Germinal center (tissue), 1 donor: ENCODE measurements at places on chromosomes 4 and X.
A peak's percentile ranks its signal among the peaks of the same experiment; 100 is the strongest.

GRCh38 chrX:64977830-64978229, 1.6 kb upstream of the ZC4H2 start:
- no peak for DNase-seq

DNA sequence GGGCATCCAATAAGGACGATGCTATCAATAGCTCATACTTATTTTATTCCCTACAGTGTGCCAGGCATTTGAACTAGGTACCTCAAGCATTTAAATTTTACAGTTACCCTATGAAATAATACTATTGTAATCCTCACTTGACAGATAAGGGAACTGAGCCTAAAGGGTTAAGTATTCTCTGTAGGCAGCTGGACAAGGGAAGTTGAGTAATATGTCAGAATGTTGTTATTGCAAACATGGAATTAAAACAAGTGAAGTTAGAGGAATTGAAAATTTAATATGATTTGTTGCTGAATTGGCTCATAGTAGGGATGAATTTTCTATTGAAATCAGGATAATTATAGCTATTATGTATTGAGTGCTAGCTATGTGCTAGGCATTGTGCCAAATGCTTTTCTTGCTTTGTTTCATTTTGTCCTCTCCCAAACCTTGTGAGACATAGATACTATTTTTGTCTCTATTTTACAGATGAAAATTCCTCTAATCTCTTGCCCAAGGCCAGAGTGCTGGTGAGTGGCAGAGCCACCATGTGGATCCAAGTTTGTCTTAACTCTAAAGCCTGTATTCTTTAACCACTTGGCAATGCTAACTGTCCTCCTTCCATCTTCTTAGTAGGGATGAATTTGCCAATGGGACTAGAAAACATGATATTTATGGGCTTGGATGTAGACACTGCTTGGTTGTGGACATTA, 58.1 kb downstream of the TMEM164 start:
- DNase-seq, result no peak

GRCh38 chrX:51421972-51422597, 74.3 kb downstream of the NUDT11 start:
- DNase-seq, result no peak

- DNase-seq, result no peak
These were observed at the start of gene CXCL6 for GRCh38 chr4:73836373-73837279. Gene CXCL6 (plus strand): TSS chr4:73836678. CDS start chr4:73836751, 73 bp downstream.

GRCh38 chrX:20529301-20529700, 262.6 kb upstream of the RPS6KA3 start:
- no peak for DNase-seq

GRCh38 chr4:13922873-13923645, 295.5 kb upstream of the BOD1L1 start:
- no peak for DNase-seq

- no peak for DNase-seq
These were observed 209.0 kb downstream of the HS6ST2 start for GRCh38 chrX:132749406-132749805.

DNA sequence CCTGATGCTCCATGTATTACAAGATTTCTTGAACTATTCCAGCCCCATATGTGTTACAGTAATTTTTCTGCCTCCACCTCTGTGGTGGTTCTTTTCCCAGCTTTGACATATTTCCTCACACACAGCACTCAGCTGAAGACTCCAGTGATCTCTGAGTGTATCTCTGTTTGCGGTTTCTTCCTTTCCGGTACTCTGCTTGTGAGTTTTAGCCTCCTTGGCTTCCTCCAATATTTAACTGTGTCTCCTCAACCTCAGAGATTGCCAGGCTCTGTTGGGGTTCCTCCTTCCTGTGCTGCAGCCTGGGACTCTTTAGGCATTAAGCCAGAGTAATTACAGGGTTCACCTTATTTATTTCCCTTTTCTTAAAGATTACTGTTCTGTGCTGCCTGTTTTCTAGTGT, 73.2 kb downstream of the NFKB1 start:
- DNase-seq, result no peak

DNA sequence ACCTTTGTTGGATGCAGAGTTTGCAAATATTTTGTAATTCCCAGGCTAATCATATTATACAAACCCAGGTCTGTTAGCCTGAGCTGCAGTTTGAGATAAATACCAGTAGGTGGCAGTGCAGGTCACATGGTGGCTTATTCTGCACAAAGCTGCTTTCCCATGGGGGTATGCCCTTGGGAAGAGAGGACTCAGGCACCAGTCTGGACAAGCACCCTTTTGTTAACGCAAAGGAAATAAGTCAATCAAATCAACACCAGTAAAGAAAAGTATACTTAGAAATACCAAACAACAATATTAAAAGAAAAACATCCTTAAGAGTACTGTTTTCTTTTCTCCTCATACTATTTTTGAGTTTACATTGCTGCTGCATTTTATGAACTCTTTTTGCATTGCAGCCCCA, 389.0 kb upstream of the ZFP42 start:
- peak; percentile 9 for DNase-seq

DNA sequence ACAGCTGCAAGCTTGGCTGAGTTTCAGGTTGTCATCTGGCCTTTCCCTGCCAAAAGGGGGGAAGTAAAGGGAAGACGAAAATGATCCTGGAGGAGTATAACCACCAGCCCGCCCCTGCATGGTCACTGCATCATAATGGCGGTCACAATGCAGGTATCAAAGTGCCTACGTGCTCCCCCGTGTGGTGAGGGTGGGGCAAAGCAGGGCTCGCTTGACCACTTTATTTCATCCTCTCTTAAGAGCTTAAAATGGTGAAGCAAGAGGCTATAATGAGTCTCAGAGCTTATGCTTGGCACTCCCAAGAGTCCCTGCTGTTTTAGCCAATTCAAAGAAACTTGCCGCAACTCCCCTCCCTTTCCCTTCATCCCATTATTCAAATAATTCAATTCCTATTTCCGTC, 105.6 kb downstream of the APOOL start:
- DNase-seq, result peak; percentile 4

- no peak for DNase-seq
These were observed 6.6 kb downstream of the TLL1 start for GRCh38 chr4:165879641-165880040.

- DNase-seq, result no peak
These were observed 175.8 kb downstream of the PPP1R2C start for GRCh38 chrX:42602136-42602535.

GRCh38 chrX:93711076-93711475, 37.1 kb downstream of the FAM133A start:
- DNase-seq, result no peak

DNA sequence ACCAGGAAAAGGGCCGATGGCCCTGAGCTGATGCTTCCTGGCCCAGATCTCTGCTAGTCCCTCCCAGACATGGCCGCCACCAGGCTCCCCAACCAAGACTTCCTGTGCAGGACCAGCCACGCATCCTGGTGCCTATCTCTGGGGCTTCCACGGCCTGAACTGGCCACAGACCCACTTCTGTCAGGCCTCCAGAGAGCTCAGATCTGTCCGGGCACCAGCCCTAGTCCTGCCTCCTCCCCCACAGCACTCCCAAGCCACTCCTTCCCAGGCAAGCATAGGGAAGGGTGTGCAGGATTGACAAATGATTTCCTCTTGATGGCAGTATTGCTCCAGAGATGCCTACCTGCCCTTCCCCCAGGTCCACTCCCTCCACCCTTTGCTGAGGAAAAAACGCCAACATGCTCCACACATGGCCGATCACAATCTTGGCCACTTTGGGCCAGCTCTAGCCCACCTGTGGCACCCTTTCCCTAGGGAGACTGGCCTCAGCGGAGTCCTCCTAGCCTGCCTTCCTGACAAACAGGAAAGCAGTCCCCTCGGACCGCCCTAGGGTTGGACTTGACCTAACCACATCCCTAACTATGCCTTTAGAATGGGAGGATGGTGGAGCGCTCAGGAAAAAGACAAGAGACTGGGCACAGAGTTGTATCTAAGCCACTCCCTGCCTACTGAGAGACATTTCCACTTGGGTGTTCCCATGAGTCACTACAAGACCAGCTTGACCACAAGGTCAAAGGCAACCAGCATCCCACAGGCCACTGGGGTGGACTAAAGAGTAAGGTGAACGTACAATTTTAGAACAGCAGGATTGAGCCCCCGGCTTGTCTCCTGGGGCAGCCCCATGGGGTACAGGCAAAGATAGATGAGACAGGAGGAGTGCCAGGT, 277.5 kb upstream of the AGTR2 start:
- peak; percentile 40 for DNase-seq

DNA sequence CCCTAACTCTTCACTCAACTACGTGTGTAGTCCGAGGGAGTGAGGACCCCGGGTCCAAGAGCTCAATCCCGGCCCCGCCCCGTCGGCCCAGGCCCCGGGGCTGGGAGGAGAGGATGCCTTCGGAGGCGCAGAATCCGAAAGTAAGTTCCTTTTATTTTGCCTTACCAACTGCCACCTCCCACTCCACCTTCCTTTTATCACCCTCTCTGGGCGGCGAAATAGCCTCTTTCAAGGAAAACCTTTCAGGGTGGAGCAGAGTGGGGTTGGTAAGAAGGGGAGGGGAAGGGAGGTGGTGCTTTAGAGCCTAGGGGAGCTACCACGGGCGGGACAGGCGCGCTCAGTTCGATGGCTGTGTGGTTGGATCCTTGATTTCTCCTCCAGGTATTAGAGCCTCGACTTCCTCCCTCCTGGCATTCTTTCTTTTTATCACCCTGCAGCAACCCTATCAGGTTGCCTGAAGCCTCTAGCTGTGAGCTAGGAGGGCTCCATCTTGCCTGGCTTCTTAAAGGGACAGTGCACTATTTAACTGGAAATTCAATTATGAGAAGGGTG, 191.2 kb downstream of the RRAGB start:
- DNase-seq, result peak; percentile 22

GRCh38 chr4:140789759-140790158, 33.6 kb upstream of the TBC1D9 start:
- DNase-seq, result peak; percentile 19

- DNase-seq, result no peak
These were observed 544.0 kb upstream of the AMOT start for GRCh38 chrX:113384628-113385027.

DNA sequence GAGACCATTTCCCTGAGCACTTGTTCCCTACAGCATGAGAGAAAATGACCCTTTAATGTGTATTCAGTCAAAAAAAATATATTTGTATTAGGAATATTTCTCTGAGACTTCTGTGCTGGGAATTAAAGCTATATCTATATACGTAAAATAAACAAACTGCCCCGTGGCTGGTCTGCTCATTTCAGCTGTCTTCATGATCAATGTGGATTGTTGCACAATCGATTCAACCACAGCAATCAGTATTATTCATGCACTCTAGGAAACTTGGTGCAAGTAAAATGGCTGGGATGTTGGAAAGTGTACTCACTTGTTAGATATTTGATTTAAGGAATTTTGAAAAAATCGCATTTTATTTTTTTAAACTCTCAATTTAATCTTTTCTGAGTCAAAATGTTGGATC, 307.9 kb upstream of the ZFP42 start:
- no peak for DNase-seq

GRCh38 chr4:181427076-181427475, 816.1 kb upstream of the TENM3 start:
- DNase-seq, result no peak

- DNase-seq, result no peak
These were observed 16.5 kb downstream of the CYBB start for GRCh38 chrX:37796310-37796709.

GRCh38 chr4:70703619-70704214, 15.4 kb downstream of the UTP3 start:
- DNase-seq, result no peak

- DNase-seq, result no peak
These were observed 16.5 kb upstream of the FGFR3 start for GRCh38 chr4:1776521-1777161.

DNA sequence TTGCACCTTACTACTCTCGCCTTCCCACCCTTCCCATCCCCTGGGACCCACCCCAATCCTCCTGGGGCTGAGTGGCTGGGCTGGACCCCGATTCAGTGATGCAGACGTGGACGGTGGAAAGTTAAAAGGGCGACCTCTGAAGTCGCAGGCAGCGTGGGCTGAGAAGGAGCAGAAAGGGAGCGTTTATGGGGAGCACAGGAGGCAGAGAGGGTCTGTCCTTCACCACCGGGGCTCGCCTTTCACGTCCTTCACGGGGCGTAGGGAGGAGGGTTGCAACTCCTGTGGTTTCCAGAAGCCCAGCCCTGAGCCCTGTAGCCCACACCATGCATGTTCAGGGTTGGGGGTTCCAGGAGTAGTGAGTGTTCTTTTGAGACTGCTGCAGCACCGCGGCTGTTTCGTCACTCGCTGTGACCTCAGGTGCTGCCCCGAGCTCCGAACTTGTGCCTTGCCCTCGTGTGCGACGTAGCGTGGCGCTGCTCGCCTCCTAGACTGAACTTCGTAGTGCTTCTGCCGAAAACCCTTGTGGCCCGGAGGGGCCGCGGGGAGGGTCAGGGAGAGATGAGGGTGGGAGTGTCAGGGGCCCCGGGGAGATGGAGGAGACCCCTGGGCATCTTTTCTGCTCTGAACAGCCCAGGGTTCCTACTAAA, 1.6 kb downstream of the NHS start:
- DNase-seq, result no peak

DNA sequence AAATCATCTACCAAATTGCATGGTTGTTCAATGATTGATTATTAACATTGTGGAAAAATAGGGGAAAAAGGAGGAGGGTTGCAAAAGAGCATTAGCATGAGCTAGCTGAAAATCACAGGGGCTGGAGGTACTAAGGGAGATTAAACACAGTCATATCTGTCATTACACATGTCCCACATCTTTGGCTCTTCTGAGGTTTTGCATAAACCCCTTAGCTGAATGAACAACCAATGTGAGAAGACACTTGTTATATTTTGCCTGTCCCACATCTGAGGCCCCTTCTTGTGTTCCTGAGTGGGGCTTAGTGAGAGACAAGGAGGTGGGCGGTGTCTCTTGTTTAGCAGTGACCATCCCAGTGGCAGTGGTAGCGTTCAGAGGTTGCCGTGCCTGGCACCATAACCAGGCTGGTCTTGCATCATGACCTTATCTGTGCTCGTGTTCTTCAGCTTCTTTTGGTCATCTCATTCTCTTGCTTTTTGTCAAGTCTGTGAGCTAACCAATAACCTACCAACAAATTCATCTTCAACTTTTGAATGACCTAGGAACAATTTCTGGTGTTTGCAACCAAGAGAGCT, 95.6 kb downstream of the MID1IP1 start:
- DNase-seq, result no peak

- DNase-seq, result no peak
These were observed 1.6 kb upstream of the GIMD1 start for GRCh38 chr4:106370214-106370613.

GRCh38 chr4:107666134-107666533, 53.9 kb downstream of the PAPSS1 start:
- DNase-seq, result no peak

DNA sequence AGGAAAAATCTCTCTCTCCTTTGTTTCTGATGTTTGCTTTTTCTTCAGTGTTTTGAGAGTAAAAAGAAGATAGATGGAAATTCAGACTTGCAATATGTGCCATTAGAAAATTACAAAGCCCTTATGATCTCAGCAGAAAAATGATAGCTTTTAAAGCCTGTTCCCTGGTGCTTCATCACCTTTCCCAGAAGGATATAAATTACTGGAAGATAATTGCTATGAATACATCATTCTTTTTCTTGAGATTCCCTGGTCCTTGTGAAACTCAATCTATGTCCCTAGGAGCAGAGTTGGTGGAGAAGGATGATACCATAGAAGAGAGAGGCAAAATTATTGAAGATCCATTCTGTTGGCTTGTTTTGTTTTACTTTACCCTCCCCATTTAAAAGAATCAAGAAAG, 86.5 kb downstream of the GLRA3 start:
- no peak for DNase-seq
